ENCODE measurements at places on chromosomes 1 and 21.

DNA sequence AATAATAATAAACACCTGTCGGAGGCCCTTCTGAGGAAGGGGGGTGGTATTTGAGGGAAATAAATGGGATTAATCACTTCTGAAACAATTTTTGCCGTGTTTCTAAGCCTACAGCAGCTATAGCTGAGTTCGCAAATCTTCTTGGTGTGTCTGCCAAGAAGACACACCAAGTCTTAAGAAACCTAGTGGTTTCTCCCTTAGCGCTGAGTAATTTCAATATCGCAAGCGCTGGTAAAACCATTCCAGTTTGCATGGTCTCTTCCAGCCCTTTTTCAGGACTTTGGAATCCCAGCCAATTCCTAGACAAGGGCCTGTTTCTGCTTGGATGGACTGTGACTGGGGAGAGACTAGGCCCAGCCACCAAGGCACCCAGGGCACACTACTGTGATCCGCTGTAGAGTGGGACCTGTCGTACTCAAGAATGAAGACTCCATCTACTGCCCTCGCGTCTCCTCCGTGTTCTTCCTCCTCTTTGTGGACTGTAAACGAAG lies 7.5 kb upstream of the LHX8 start:
- no peak for DNase-seq

DNA sequence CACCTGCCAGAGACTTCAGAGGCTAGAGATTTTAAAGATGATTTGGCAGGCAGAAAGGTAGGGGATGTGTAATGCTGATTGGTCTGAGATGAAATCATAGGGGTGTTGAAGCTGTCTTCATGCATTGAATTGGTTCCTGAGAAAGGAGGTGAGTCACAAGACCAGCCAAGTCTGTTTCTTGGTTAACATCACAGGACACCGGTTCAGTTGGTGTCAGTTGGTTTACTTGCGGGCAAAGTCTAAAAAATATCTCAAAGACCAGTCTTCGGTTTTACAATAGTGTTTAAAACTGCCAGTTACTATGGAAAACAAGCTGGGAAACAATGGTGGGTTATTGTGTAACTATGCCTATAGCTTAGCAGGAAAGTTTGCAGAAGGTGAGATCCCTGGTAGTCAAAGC lies 305.9 kb downstream of the BARHL2 start:
- no peak for DNase-seq

GRCh38 chr1:162627662-162628296 lies 4.5 kb upstream of the DDR2 start:
- peak; percentile 25 for DNase-seq

DNA sequence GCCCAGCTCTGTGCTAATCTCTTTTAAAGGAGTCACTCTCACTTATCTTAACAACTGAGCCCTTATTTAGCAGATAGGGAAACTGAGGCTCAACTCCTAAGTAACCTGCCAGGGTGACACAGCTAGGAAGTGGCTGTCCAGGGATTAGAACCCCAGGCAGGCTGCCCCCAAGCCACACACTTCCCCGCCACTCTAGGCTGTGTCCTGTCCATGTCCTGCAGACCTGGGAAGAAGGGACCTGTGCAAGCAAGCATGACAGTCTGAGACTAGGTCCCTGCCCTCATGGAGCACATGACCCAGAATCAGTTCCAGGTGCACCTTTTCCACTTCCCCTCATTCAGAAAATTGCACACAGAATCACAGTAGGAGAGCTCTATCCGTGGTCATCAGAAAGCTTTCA lies 12.2 kb downstream of the KIAA1614 start:
- no peak for DNase-seq

DNA sequence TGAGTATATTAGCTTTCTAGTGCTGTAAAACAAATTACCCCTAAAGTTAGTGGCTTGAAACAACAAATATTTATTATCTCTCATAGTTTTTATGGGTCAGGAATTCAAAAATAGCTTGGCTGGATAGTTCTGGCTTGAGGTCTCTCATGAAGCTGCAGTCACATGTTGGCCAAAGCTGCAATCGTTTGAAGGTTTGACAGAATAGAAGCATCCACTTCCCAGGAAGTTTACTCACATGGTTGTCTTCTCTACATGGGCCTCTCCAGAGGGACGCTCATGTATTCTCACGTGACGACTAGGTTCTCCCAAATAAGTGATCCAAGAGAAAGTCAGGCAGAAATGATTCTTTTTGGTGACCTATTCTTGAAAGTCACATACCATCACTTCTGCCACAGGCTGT lies 99.1 kb downstream of the NIBAN1 start:
- DNase-seq, result no peak

- DNase-seq, result peak; percentile 83
Observed at GRCh38 chr1:183022202-183023145, 746 bp upstream of the LAMC1 start.

DNA sequence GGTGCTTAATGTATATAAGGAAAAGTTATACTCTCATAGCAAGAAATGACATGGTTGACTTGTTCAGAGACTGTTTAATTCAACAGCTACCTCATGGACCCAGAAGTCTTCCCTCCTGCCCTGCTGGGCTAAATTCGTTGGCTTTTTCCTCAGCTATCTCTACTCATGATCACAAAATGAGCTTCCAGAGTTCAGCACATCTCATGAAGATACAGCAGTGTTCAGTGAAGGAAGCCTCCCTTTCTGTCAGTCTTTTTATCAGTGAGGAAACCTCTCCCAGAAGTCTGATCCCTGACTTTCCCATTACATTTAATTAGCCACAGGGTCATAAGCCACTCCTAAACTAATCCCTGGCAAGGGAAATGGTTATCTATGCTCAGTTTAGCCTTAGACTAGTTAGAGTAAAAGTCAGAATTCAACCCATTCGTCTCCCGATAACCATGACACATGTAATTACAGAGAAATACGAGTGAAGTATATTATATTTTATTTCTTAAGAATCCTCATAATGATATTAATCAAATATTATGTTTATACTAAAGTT lies 97.5 kb downstream of the DENND1B start:
- DNase-seq, result no peak

DNA sequence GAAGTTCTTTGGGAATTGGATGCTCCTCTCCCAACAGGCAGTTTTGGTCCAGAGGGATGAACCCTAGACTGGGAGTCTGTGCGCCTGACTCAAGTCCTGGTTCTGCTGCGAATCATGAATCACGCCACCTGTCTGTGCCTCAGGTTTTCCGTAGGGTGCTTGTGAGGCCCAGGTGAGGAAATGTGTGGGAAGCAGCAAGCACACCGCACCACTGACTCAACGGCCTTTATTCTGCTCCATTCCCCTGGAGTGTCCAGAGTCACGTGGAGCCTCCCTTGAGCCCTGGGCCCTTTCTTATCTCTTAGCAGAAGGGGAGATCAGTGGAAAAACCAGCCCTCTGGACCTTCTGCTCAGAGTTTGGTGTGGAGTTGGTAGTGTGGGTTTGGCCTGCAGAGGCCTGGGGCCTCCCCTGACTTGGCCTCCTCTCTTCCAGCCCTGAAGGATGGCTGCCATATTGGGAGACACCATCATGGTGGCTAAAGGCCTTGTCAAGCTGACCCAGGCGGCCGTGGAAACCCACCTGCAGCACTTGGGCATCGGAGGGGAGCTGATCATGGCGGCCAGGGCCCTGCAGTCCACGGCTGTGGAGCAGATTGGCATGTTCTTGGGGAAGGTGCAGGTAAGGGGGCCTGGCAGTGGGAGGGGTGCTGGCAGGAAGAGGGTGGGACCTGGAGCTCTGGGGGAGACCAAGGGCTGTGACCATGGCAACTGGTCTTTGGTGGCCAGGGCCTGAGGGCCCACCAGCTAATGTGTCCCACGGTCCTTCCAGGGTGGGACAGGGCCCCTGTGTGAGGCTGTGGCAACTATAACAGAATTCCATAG lies 21.1 kb downstream of the COQ8A start:
- DNase-seq, result no peak

GRCh38 chr1:155888481-155888880 lies 22.7 kb downstream of the RIT1 start:
- no peak for DNase-seq

DNA sequence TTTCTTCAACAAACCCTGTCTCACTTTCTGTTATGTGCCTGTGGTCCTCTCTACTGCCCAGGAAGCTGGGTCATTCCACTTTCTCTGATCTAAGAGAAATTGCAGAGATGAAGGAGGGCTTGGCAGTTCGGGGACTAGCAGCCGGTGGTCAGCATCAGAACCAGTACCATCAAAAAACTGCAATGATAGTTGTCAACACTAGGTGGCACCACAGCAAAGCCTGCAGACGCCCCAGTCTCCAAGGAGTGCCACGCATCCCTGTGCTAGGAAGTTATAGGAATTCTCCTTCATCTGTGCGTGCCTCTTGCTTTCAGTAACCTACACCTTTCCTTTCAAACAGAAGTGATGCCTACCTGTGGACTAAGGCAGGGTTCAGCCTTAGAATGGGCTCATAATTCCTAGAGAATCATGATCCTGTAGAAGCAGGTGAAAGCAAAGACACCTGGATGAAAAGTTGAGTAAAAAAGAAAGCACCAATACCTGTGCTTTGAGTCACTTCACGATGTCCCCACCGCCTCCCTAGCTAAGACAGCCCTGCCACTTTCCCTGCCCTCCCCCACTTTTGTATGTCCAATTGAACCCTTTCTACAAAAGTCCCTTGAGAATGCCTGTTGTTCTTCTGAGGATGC lies 129.2 kb downstream of the ADAMTS1 start:
- peak; percentile 61 for DNase-seq

DNA sequence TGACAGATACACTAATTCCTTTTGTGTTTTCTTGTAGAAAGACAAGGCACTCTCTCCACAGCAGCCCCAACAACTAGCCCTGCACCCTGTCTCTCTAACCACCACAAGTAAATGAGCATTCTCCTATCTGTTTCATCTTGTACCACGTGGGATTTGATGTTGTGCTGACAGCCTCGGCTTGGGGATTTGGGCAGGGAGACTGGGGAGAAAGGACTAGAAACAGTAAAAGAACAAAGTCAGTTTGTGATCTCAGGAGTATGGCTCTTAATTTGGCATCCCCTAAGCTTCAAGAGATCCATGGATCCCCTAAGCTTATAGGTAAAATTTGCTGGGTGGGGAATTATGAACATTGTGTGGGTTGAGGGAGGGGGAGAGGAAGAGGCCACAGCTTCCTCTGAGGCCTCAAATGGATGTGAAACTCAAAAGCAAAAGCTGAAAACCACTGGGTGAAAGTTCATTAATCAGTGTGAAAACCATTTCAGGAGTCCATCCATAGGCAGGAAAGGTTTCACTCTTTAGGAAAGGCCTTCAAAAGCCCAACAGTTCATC lies 3.1 kb downstream of the C1orf162 start:
- peak; percentile 65 for DNase-seq

DNA sequence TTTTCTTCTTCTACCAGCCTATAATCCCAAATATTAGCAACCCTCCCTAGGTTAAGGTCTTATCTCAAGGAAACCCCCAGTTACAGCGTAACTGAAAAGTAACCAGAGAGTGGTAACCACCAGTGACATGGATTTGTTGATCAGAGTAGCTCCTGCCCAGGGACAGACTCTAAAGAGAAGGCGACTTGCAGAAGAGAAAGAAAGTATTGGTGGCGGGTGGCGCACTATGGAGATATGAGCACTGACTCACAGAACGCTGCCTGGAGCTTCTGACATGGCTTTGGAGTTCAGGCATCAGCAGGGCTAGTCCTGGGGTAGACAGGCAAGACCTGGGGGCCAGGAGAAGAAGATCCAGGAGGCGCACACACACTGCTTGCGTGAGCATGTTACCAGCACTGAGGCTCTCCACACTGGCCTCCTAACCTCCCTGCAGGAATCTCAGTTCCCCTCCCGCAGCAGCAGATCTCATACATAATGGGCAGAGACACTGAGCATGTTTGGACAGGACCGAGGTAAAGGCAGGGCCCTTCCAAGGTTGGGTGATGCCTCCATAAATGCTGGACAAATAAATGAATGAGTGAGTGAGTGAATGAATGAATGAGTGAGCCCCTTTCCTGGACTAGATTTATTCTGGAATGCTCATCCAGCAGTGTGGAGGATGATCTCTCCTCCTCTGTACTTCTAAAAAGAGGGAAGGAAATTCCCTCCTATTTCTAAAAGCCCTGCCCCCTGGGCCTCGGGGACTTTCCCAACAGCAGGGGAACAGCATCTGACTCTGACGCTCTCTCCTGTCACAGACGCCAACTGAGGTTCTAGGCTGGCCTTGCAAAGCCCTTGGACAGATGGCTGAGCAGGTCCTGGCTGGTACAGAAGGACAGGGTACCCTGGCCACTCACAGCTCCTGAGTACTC lies 175.5 kb downstream of the CLIC6 start:
- DNase-seq, result peak; percentile 90

- DNase-seq, result no peak
Observed at GRCh38 chr1:233665575-233666270, 51.8 kb downstream of the KCNK1 start.

- peak; percentile 45 for DNase-seq
Observed at GRCh38 chr21:34561806-34562205, 49.8 kb upstream of the KCNE1 start.

- no peak for DNase-seq
Observed at GRCh38 chr1:3945916-3946840, 46.1 kb upstream of the C1orf174 start.

DNA sequence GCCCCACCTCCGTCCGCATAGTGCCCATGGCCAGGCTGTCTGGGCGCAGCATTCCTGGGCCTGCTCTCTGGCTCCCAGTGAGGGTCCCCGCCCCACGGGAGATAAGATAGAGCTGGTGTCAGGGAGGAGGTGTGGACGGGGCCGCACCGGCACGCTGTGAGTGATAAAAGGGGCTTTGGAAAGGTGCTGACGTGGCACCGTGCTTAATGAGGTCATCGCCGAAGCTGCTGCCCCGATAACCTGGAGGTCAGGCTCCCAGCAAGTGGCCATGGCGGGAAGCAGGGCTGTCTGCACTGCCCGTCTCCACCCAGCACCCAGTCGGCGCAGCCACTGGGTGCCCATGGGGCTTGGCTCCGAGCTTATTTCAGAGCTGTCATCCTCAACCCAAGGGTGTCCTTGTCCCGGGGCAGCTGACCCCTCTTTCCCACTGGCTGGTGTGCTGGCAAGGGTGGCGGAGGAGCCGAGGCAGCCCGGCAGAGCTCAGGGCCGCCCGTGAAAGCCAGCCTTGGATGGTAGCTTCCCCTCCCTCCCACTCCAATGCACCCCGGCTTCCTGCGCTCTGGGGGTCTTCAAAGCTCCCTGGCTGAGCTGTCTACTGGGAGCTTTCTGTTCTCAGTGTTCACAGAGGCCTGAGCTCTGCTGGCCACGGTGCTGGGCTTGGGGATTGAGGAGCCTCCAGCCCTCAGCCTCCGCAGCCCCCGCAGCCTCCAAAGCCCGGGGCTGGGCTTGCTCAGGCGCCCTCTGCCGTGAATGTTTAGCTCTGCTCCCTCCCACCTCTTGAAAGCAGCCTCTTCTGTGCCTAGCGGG lies 105.1 kb upstream of the ARHGEF16 start:
- no peak for DNase-seq

DNA sequence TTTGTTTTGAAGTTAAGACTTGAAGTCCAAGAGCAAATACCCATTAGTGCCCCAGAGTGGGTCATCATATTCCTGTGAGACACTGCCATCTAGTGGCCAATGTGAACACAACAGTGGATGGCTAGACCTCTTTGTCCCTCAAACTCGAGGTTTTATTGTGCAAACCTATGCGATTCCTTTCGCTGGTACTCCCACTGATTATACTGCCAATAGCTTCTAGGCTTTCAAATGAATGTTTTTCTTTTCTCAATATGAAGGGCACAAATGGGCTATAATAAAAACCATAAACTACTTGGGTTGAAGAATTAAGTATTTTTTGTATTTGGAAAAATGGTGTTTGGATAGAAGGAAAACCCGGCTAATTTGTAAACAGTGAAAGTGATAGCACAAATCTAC lies 100.4 kb upstream of the ZNF281 start:
- peak; percentile 90 for DNase-seq

All from suppressor macrophage treated with lipopolysaccharide for 4 hours (primary cell).